ENCODE measurements at places on chromosomes 3 and 15.

GRCh38 chr3:172087602-172088580, 48.5 kb downstream of the FNDC3B start:
- no peak for DNase-seq
- H3K4me3 ChIP-seq: no peak overlapping the region
- no peaks in the 10 kb centered on the region for H3K36me3 ChIP-seq
- H3K4me1 ChIP-seq: peaks cover 32% of the 10 kb centered on the region
- peak overlapping the region; percentile 12 for H3K27ac ChIP-seq

GRCh38 chr3:3800685-3801493, 1.7 kb downstream of the LRRN1 start:
- H3K27me3 ChIP-seq: peaks cover 56% of the 10 kb centered on the region
- peaks cover 33% of the 10 kb centered on the region for H3K4me1 ChIP-seq
- no peak for DNase-seq
- no peak overlapping the region for H3K27ac ChIP-seq

GRCh38 chr3:154764856-154765640, 315.1 kb upstream of the MME start:
- H3K4me1 ChIP-seq: no peaks in the 10 kb centered on the region
- no peak overlapping the region for H3K27ac ChIP-seq

- peak overlapping the region; percentile 37 for H3K27ac ChIP-seq
- H3K27me3 ChIP-seq: no peaks in the 10 kb centered on the region
- H3K36me3 ChIP-seq: no peaks in the 10 kb centered on the region
- H3K4me1 ChIP-seq: peaks cover 31% of the 10 kb centered on the region
- no peak for DNase-seq
Observed at GRCh38 chr3:149638228-149639092, 19.4 kb downstream of the WWTR1 start.

- peaks cover 1% of the 10 kb centered on the region for H3K27me3 ChIP-seq
- no peak for DNase-seq
- no peaks in the 10 kb centered on the region for H3K36me3 ChIP-seq
- peaks cover 95% of the 10 kb centered on the region for H3K4me1 ChIP-seq
- peak overlapping the region; percentile 88 for H3K27ac ChIP-seq
- peak overlapping the region; percentile 59 for H3K4me3 ChIP-seq
Observed at GRCh38 chr3:50268276-50268675, 671 bp upstream of the SEMA3B start.

- peaks cover 85% of the 10 kb centered on the region for H3K36me3 ChIP-seq
- H3K4me3 ChIP-seq: no peak overlapping the region
- DNase-seq: peak; percentile 3
- H3K27ac ChIP-seq: no peak overlapping the region
- H3K4me1 ChIP-seq: no peaks in the 10 kb centered on the region
Observed at GRCh38 chr3:11803977-11804892, 42.5 kb downstream of the TAMM41 start.

- H3K4me3 ChIP-seq: peak overlapping the region; percentile 98
- H3K4me1 ChIP-seq: peaks cover 5% of the 10 kb centered on the region
- peak overlapping the region; percentile 99 for H3K27ac ChIP-seq
- peaks cover 37% of the 10 kb centered on the region for H3K36me3 ChIP-seq
- no peaks in the 10 kb centered on the region for H3K27me3 ChIP-seq
- DNase-seq: no peak
Observed at GRCh38 chr15:52677593-52678467, 1.4 kb downstream of the ATOSA start.

DNA sequence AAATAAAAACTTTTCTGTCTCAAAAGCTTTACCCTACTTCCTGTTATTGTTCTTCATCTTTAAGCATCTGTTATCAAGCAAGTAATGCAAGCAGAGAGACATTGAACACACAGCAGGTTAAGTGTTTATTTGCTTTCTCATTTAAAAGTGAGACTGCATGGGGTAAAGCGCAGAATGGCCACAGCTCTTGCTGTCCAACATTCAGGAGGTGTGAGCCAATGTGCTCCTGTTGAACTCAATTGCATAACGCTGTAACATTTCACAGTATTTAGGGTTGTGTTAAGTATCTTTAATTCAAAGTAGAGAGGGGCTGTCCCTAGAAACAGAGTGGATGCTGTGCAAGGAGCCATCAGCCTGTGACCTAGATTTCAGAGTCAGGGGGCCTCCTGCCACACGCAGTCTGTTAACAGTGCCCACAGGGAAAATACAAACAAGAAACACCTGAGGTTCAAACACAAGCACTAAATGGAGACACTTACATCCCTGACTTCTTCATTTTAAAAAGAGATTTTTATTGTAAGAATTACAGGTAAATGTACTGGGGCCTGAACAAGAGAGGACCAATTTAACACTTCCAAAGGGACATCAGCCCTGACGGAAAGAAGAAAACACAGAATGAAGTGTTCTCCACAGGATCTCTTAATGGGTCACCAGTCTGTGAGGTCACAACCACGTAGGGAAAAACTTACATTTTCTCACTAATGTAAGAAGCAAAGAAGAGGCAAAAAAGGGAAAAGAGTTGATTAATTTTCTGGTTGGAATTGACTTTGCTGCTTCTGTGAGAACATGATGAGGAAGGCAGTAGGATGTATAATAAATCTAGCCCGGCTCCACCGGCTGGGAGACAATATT, 815.1 kb downstream of the VGLL3 start:
- no peak overlapping the region for H3K27ac ChIP-seq
- H3K4me1 ChIP-seq: no peaks in the 10 kb centered on the region
- H3K4me3 ChIP-seq: no peak overlapping the region
- no peaks in the 10 kb centered on the region for H3K36me3 ChIP-seq

DNA sequence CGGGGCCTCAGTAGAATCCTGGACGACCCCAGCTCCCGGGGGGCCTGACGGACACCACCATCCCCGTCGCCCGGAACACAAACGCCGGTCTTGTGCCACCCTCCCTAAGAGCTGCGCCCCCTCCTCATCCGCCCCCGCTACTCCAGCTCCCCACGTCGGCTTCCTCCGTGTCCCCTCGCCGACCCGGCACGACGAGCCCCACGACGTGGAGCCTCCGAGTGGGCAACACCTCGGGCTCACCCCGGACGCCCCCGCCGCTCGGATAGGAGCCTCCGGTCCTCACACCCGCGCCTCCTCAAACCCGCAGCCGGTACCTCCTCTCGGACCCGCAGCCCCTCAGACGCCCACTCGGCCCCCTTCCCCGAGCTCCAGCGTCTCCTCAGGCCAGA, 525 bp downstream of the NPTN start:
- peaks cover 29% of the 10 kb centered on the region for H3K4me1 ChIP-seq
- no peak for DNase-seq
- H3K4me3 ChIP-seq: peak overlapping the region; percentile 94
- peak overlapping the region; percentile 97 for H3K27ac ChIP-seq

GRCh38 chr3:126267976-126268615, 87.7 kb upstream of the ALDH1L1 start:
- no peaks in the 10 kb centered on the region for H3K36me3 ChIP-seq
- no peaks in the 10 kb centered on the region for H3K27me3 ChIP-seq
- no peak for DNase-seq
- H3K4me3 ChIP-seq: peak overlapping the region; percentile 35
- peaks cover 79% of the 10 kb centered on the region for H3K4me1 ChIP-seq

- H3K27me3 ChIP-seq: no peaks in the 10 kb centered on the region
- no peaks in the 10 kb centered on the region for H3K36me3 ChIP-seq
- H3K27ac ChIP-seq: no peak overlapping the region
- no peak overlapping the region for H3K4me3 ChIP-seq
Observed at GRCh38 chr3:44048196-44048924, 193.3 kb upstream of the TOPAZ1 start.

DNA sequence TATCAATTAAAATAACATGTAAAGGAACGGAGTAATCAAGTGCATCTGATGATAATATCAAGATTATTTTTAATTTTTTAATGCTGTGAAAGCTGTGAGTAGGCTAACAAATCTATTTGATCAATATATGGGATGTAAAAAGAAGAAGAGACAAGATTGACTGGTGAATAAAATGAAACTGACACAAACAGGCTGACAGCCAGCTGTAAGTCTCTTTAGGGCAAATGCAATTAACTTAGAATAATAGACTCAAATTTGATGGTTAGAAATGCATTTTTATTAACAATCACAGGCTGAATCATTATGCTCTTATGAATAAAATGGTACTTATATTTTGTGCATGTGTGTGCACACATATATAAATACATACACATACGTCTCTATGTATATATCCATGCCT, 68.0 kb downstream of the MDFIC2 start:
- no peaks in the 10 kb centered on the region for H3K4me1 ChIP-seq
- H3K27ac ChIP-seq: no peak overlapping the region
- no peaks in the 10 kb centered on the region for H3K36me3 ChIP-seq
- DNase-seq: no peak

- no peaks in the 10 kb centered on the region for H3K27me3 ChIP-seq
- no peak overlapping the region for H3K4me3 ChIP-seq
- no peak for DNase-seq
- H3K36me3 ChIP-seq: no peaks in the 10 kb centered on the region
- H3K27ac ChIP-seq: no peak overlapping the region
- no peaks in the 10 kb centered on the region for H3K4me1 ChIP-seq
Observed at GRCh38 chr3:148588291-148588690, 109.4 kb upstream of the AGTR1 start.

GRCh38 chr3:8938021-8938420, 25.3 kb downstream of the RAD18 start:
- H3K27me3 ChIP-seq: no peaks in the 10 kb centered on the region
- no peaks in the 10 kb centered on the region for H3K36me3 ChIP-seq
- no peak overlapping the region for H3K4me3 ChIP-seq
- no peak for DNase-seq

- H3K4me1 ChIP-seq: peaks cover 46% of the 10 kb centered on the region
- no peaks in the 10 kb centered on the region for H3K36me3 ChIP-seq
- H3K27ac ChIP-seq: peak overlapping the region; percentile 80
- DNase-seq: no peak
- no peak overlapping the region for H3K4me3 ChIP-seq
- no peaks in the 10 kb centered on the region for H3K27me3 ChIP-seq
Observed at GRCh38 chr15:69082021-69082502, 67.6 kb downstream of the NOX5 start.

DNA sequence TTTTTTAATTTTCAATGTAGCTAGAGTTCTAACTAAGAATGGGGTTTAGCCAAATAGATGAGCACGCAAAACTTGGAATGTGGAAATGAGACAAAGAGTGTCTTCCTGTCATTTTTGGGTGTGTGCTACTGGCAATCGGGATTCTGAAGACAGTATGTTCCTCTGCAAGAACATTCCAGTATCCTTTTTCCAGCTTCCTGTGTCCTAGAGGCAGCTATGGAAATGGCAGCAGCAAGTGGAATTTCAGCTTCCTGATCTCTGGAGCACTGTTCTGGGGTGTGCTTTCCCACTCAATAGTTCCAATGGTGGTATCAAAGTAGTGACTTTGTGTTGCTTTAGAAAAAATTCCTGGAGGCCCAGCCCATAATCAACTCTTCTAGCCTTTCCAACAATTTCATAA, 642.9 kb upstream of the KCNMB2 start:
- no peaks in the 10 kb centered on the region for H3K27me3 ChIP-seq
- no peak overlapping the region for H3K27ac ChIP-seq
- H3K4me3 ChIP-seq: no peak overlapping the region
- H3K36me3 ChIP-seq: no peaks in the 10 kb centered on the region

GRCh38 chr3:187997490-187997889, 156.5 kb upstream of the LPP start:
- no peaks in the 10 kb centered on the region for H3K4me1 ChIP-seq
- no peak overlapping the region for H3K27ac ChIP-seq
- H3K4me3 ChIP-seq: no peak overlapping the region

DNA sequence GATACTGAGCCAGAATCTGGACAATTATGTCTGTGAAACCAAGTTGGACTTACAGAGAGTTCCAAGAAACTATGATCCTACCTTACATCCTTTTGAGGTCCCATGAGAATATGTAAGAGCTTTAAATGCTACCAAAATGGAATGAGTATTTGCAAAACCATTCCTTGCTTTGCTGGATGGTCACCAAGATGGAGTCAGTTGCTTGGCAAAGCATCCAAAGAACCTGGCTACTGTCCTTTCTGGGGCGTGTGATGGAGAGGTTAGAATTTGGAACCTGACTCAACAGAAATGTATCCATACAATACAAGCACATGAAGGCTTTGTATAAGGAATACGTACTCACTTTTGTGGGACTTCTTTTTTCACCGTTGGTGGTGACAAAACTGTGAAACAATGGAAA, 36.2 kb downstream of the AP4E1 start:
- H3K27me3 ChIP-seq: no peaks in the 10 kb centered on the region
- DNase-seq: no peak
- no peak overlapping the region for H3K27ac ChIP-seq
- peaks cover 4% of the 10 kb centered on the region for H3K36me3 ChIP-seq

GRCh38 chr3:196971094-196971698, 2.6 kb upstream of the PIGZ start:
- no peak overlapping the region for H3K4me3 ChIP-seq
- no peak for DNase-seq
- no peaks in the 10 kb centered on the region for H3K36me3 ChIP-seq
- H3K27me3 ChIP-seq: no peaks in the 10 kb centered on the region
- peaks cover 18% of the 10 kb centered on the region for H3K4me1 ChIP-seq

GRCh38 chr3:50319181-50319893, 3.2 kb downstream of the HYAL2 start:
- peaks cover 93% of the 10 kb centered on the region for H3K4me1 ChIP-seq
- peaks cover 11% of the 10 kb centered on the region for H3K36me3 ChIP-seq
- H3K27me3 ChIP-seq: no peaks in the 10 kb centered on the region
- H3K4me3 ChIP-seq: no peak overlapping the region
- no peak for DNase-seq

- no peak overlapping the region for H3K27ac ChIP-seq
- H3K4me3 ChIP-seq: no peak overlapping the region
- no peaks in the 10 kb centered on the region for H3K27me3 ChIP-seq
- peaks cover 4% of the 10 kb centered on the region for H3K36me3 ChIP-seq
Observed at GRCh38 chr3:120608506-120608905, 12.4 kb downstream of the NDUFB4 start.

DNA sequence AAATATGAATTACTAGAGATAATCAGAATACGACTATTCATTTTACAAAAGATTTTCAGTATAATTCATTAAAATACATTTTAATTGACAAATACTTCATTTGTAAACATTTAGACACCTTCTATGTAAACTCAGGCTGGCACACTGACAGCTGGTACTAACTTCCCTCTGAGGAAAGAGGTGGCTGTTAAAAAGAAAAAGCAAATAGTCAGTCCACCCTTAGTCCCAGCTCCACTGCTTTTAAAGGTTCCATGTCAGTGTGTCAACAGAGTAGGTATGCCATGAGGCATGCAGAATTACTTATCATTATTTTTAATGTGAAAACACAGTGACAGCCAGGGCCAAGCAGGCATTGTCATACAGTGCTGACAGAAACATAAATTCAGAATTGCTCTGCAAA, 16.1 kb downstream of the TM6SF1 start:
- no peak overlapping the region for H3K4me3 ChIP-seq
- no peak overlapping the region for H3K27ac ChIP-seq
- H3K36me3 ChIP-seq: no peaks in the 10 kb centered on the region
- H3K4me1 ChIP-seq: no peaks in the 10 kb centered on the region
- no peaks in the 10 kb centered on the region for H3K27me3 ChIP-seq
- DNase-seq: no peak

Data from esophagus squamous epithelium (tissue), 5 donors.